ENCODE measurements at places on chromosomes 13 and 19. TPM values are rescaled to one million over a fixed set of nuclear protein-coding genes. Genes with fewer than 3 reads are reported as not detected.

C13orf42 gene
- total RNA-seq = not detected

- DNase-seq = no peak
- no peaks in the 10 kb centered on the region for H3K4me1 ChIP-seq
- H3K4me3 ChIP-seq = no peak overlapping the region
- no peaks in the 10 kb centered on the region for H3K27me3 ChIP-seq
- no peak overlapping the region for H3K27ac ChIP-seq
- H3K36me3 ChIP-seq = no peaks in the 10 kb centered on the region
Observed at GRCh38 chr13:42997381-42997780, 5.3 kb upstream of the EPSTI1 start.

DNA sequence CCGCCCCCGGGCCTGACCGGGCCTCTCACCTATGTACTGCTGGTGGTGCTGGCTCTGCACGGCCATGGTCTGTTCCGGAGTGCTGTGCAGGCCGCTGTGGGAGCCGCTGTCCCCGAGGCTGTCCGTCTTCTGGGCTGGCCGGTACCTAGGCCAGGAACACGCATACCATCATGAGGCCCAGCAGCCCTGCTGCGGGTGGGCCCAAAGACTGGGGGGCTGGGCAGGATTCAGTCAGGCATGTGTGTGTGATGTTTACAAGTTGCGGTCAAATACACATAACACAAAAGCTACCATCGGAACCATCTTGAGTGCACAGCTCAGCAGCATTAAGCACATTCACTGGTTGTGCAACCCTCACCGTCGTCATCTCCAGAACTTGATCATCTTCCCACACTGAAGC is 32.2 kb upstream of the RANBP3 start:
- H3K27ac ChIP-seq = no peak overlapping the region
- DNase-seq = no peak
- H3K4me1 ChIP-seq = no peaks in the 10 kb centered on the region
- H3K27me3 ChIP-seq = no peaks in the 10 kb centered on the region
- H3K4me3 ChIP-seq = no peak overlapping the region
- peaks cover 63% of the 10 kb centered on the region for H3K36me3 ChIP-seq

GRCh38 chr19:12689012-12689411 is 1.2 kb downstream of the GNG14 start:
- no peak for DNase-seq
- no peak overlapping the region for H3K27ac ChIP-seq
- no peaks in the 10 kb centered on the region for H3K4me1 ChIP-seq
- H3K4me3 ChIP-seq = no peak overlapping the region
- H3K36me3 ChIP-seq = no peaks in the 10 kb centered on the region

DNA sequence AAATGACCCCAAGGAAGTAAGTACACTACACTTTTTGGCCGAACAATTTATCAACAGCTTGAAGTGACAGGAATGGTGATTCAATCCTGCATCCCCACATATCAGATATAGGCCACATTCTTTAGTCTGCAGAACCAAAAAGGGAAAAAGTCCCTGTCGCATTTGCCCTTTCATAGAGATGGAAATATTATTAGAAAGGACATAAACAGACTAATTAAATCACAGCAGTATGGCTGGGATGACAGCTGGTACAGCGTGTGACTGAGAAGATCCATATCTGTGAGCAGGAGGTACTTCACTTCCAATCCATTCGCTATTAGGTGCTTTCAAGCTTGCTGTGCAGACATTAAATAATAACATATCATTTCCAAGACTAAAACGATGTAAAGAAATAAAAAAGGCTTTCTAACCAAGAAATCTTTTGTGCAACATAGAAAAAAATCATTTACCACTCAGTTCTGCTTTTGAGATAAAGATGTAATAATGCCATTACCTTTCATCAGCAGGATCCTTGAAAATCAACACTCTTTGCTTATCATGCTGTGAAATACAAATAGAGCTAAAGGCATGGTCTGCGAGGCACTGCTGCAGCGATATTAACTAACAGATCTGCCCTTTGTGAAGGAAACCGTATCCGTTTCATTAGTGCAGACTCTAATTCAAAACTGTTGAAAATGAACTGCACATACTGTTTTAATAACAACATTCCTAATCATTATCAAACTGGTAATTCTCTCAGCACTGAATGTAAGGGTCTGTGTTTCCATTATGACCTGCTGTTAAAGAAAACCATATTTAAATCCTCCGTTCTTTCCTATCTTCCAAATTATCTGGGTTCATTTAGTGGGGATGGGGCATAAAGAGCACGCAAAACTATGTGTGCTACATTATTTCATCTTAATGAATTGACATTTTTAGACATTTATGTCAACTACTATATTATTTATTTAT is 245.6 kb downstream of the DACH1 start:
- H3K4me3 ChIP-seq = no peak overlapping the region
- H3K27ac ChIP-seq = no peak overlapping the region
- no peaks in the 10 kb centered on the region for H3K27me3 ChIP-seq
- no peak for DNase-seq
- no peaks in the 10 kb centered on the region for H3K36me3 ChIP-seq
- peaks cover 14% of the 10 kb centered on the region for H3K4me1 ChIP-seq

DNA sequence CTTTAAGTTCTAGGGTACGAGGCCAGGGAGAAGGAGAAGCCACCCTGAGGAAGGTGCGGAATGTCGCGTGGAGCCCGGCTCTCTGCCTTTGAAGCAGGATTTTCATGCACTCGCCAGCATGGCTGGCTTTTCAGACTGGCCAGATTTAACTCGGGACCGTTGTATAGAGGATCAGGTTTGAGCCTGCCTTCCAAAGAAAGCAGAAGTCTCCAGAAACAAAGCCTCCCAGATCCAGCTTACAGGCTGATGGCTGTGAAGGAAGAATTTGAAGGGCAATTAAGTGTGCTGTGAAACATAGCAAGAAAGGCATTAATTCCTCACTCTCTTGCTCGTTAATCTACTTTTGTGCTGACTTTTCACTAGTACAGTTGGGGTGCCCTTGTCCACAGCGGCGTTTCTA is 140.2 kb downstream of the SOX1 start:
- no peak overlapping the region for H3K27ac ChIP-seq
- no peak for DNase-seq
- H3K36me3 ChIP-seq = no peaks in the 10 kb centered on the region
- H3K4me3 ChIP-seq = no peak overlapping the region
- H3K27me3 ChIP-seq = no peaks in the 10 kb centered on the region
- peaks cover 8% of the 10 kb centered on the region for H3K4me1 ChIP-seq

VSTM1 gene
- 1.7 TPM for total RNA-seq

GRCh38 chr19:44677019-44677811 is 5.9 kb downstream of the CEACAM19 start:
- peaks cover 3% of the 10 kb centered on the region for H3K36me3 ChIP-seq
- peaks cover 4% of the 10 kb centered on the region for H3K4me1 ChIP-seq
- H3K27ac ChIP-seq = peak overlapping the region; percentile 31

DNA sequence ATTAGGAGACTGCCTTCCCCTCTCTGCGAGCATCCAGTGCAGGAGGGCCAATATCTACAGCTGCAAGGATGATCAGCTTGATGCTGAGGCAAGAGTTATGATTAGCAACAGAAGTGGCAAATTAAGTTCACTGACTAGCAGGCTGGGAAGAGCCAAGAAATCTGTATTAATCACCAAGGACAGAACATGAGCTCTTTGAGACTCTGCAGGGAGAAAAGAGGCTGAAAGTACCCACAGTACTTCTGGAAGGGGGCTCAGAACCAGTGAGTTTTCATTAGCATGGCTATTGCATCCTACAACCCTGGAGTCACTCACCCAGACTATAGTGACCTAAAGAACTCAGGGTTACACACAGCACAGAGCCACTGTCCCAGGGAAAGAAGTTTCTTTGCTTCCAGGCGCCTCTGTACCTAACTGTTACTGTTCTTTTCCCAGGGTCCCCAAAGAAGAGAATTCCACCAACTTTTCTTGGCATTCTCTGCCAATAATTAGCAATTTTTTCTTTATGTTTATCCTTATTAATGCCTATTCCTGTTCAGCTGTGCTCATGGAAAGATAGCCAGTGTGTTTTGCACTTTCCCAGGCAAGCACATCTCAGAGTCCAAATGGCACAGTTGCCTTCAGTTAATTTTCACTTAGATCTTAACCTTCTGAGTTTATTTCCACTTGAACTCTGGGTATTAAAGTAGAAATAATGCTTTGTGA is 25.8 kb upstream of the MEDAG start:
- H3K27me3 ChIP-seq = no peaks in the 10 kb centered on the region
- no peaks in the 10 kb centered on the region for H3K4me1 ChIP-seq
- H3K27ac ChIP-seq = no peak overlapping the region
- no peaks in the 10 kb centered on the region for H3K36me3 ChIP-seq
